NCI-H187 treated with DMSO at 0.1 percent for 48 hours (cell line): ENCODE measurements at places on chromosomes 1 and 21.
A peak's percentile ranks its signal among the peaks of the same experiment; 100 is the strongest.

- DNase-seq = no peak
These were observed 95.9 kb downstream of the WDR64 start for GRCh38 chr1:241747992-241748391.

DNA sequence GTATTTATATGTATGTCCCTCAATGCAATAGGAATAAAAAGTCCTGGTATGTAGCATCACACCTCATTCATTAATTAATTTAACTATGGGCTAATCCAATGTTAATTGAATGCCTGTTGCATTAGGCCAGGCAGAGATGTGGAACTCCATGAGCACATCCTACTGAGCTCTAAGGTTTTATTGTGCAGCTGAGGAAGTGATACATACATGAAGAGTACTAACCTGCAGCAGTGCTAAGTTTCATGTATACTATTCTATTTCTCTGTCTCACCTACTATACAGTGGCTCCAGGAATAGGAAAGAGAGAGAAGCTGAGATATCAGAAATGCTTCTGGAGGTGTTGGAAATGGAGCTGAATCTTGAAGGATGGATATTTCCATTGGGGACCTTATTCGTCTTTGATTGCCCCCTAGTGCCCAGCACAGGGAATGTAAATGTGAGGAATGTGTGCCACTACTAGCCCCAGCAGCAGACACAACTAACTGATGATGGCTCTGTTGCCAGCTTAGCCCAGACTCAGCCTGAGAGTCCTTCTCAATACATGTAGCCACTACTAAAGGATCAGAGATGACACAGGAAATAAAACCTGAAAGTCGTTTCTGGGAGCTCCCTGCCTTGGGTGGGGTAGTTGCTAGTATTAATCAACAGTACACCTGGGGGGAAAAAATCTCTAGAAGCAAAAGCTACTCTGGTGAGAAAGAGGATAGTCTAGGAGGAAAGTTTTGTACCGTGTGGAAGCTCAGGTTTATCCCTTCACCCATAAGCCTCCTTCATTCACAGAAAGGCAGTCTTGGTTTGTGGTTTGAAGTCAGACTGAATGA is 173.3 kb upstream of the FOXD3 start:
- peak; percentile 18 for DNase-seq

GRCh38 chr21:17386498-17386897 is 126.3 kb upstream of the CXADR start:
- DNase-seq = peak; percentile 50

DNA sequence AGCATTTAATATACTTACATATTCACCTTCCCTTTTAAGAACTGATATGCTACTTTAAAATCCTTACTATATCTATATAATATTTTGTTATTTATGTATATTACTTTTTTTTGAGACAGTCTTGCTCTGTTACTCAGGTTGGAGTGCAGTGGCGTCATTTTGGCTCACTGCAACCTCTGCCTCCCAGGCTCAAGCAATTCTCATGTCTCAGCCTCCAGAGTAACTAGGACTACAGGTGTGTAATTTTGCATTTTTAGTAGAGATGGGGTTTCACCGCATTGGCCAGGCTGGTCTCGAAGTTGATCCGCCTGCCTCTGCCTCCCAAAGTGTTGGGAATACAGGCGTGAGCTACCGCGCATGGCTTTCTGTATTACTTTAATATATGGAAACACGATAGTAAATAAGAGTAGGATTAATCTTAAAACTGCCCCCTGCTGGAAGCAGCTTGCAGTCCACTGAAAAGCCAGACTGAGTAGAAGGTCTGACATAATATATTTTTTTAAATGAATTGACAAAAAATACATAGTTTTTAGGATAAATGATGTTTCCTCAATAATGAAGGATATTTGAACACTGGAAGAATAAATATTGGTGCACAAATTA is 24.4 kb downstream of the RCAN3 start:
- no peak for DNase-seq

DNA sequence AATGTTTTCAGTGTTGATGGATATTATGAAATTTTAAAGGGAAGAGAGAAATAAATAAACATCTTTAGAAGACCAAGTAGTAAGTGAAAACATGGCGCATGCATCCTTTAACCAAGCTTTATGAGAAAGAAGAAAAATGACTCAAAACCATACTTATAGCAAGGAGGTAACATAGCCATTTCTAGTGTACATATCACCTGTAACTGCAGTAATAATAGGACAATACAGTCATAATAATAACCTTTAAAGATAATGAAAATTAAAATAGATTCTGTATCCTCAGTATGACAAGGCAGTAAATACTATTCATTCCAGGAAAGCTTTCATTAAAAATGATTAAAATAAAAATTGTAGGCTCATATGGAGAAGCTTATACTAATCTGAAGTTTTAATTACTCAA is 141.2 kb downstream of the COL24A1 start:
- DNase-seq = no peak

DNA sequence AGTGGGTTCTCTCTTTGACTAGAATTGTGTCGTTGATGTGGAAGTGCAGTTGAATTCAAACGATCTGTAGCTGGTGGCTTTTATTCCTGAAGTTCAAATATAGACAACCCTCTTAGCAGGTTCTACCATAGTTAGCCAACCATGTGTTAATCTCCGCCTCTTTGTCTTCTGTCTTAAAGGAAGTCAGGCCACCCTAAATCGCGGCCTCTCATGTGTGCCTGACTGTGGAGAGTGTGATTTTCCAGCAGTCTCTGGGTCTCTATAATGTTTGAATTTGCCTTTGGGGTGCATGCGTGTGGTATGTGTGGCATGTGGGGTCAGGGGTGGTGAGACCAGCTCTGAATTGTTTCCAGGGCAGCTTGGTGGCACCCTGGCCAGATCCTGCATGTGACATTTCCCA is 244.9 kb downstream of the DISC1 start:
- no peak for DNase-seq

- no peak for DNase-seq
These were observed 171.6 kb upstream of the C1orf174 start for GRCh38 chr1:4071653-4072052.

- no peak for DNase-seq
These were observed 98.6 kb upstream of the PPP2R5A start for GRCh38 chr1:212186427-212187207.

- no peak for DNase-seq
These were observed 11.9 kb upstream of the VHLL start for GRCh38 chr1:156310962-156311361.

DNA sequence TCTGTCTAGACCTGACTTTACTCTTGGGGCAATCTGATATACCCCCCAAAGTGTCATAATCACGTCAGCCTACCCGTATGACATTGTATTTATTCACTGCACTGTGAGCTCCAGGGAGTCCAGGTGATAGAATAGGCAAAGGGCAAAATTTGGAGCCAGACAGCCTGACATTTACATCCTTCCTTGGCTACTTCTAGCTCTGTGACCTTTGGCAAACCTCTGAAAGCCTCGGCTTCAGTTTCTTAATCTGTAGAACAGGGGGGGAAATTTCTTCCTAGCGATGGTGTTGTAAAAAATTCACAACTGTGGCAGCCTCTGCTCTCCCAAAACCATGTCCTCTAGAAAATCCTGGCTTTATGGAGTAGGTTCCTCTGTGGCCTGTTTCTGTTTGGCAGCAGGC is 240.9 kb downstream of the KIF26B start:
- DNase-seq = no peak

- peak; percentile 8 for DNase-seq
These were observed at the start of gene NEGR1 for GRCh38 chr1:72282271-72283021. Gene NEGR1, minus strand, starts transcription at chr1:72282539.
